ENCODE measurements at places on chromosomes 7 and 10. TPM values are rescaled to one million over a fixed set of nuclear protein-coding genes. Genes with fewer than 3 reads are reported as not detected.

FAM25A gene
- polyA plus RNA-seq: not detected

VTI1A gene
- 16.8 TPM for polyA plus RNA-seq

PILRA gene
- polyA plus RNA-seq: 5.0 TPM

CDHR3 gene
- 24.1 TPM for polyA plus RNA-seq

CAMK1D gene
- 0.45 TPM for polyA plus RNA-seq

ADIRF gene
- polyA plus RNA-seq: 750 TPM

PCLO gene
- 3.1 TPM for polyA plus RNA-seq

DNA sequence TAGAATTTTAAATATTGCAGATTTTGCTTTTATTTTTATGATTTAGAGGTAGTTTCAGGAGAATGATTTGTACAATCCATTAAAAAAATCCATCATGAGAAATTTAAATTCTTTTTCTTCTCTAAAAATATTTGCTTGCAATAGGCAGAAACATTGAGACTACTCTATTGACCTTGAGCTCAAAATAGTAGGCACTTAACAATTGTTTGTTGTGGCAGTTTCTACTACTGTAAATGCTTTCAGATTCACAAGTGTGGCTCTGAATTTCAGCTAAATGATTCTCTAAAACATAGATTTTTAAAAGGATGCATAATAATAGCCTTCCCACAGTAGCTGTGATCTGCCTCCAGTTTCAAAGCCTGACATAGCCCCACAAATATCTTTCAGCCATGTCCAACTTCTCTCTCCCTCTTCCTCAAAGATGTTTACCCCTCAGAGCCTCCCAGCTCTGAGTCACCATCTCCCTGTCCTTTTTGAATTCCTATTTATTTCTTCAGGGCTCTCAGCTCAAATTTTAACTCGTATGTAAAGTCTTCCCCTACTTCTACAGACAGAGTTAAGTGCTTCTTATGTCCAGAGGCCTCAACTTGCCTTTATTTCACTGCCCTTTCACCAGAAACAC, 160.5 kb downstream of the AOAH start:
- H3K27me3 ChIP-seq: no peaks in the 10 kb centered on the region
- H3K36me3 ChIP-seq: no peaks in the 10 kb centered on the region
- no peak for DNase-seq
- no peaks in the 10 kb centered on the region for H3K4me1 ChIP-seq

GRCh38 chr10:132350946-132351345, 19.0 kb downstream of the LRRC27 start:
- no peak overlapping the region for H3K4me3 ChIP-seq
- H3K36me3 ChIP-seq: peaks cover 55% of the 10 kb centered on the region
- no peaks in the 10 kb centered on the region for H3K27me3 ChIP-seq

DNA sequence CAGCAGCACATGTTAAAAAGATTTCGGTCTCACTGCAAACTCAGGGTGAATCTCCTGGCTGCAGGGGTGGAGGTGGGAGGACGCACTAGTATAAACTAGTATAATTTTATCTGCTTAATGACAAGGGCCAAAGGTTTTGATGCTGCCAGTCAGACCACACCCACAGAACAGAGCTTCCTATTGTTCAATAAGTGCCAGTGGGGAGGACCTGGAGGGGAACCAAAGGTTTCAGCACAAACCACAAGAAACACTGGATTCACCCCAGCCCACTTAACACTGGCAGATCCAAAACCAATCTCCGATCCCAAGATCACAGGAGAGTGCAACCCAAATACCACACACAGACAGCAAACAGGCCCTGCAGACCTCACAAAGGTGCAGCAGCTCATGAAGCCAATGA, 6.6 kb downstream of the VOPP1 start:
- peak; percentile 42 for DNase-seq
- H3K27me3 ChIP-seq: no peaks in the 10 kb centered on the region
- H3K27ac ChIP-seq: no peak overlapping the region
- no peak overlapping the region for H3K4me3 ChIP-seq

GRCh38 chr7:103879928-103880600, 109.4 kb downstream of the RELN start:
- H3K4me1 ChIP-seq: no peaks in the 10 kb centered on the region
- no peaks in the 10 kb centered on the region for H3K36me3 ChIP-seq
- no peak for DNase-seq
- no peaks in the 10 kb centered on the region for H3K27me3 ChIP-seq
- H3K27ac ChIP-seq: no peak overlapping the region

GRCh38 chr10:52437205-52437646, 123.1 kb downstream of the DKK1 start:
- no peak overlapping the region for H3K4me3 ChIP-seq
- no peak overlapping the region for H3K27ac ChIP-seq
- no peak for DNase-seq
- no peaks in the 10 kb centered on the region for H3K27me3 ChIP-seq
- no peaks in the 10 kb centered on the region for H3K36me3 ChIP-seq

DNA sequence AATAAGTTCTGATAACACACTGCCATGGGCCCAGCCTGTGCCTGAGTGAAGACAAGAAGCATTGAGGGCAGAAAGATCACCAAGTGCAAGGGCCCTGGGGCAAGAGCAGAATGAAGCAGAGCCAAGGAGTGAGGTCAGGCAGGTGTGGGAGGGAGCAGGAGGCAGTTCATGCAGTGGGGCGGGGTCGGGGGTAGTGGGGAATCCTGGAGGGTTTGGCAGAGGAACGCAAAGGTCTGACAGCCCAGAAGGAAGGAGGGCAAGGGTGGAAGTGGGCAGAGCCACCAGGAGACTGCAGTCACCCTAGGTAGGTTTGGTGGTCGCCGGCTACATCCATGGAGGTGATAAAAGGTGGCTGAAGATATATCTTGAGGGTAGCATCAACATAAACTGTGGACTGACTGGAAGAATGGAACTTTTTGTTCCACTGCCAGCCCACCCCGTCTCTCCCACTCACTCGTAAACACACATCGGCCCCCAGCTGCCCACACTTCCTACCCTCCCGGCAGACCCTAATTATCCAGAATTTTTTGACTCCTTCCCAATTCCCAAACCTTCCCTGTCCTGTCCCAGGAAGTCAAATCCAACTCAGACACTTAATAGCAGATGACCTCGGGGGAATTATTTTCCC, 172.4 kb downstream of the ARHGAP12 start:
- no peaks in the 10 kb centered on the region for H3K36me3 ChIP-seq
- H3K4me3 ChIP-seq: no peak overlapping the region
- H3K27ac ChIP-seq: no peak overlapping the region
- no peak for DNase-seq
- H3K4me1 ChIP-seq: no peaks in the 10 kb centered on the region

- no peak overlapping the region for H3K27ac ChIP-seq
- H3K36me3 ChIP-seq: no peaks in the 10 kb centered on the region
- H3K27me3 ChIP-seq: no peaks in the 10 kb centered on the region
- H3K4me3 ChIP-seq: no peak overlapping the region
- no peak for DNase-seq
Measured at GRCh38 chr7:26006426-26006825, 145.6 kb upstream of the NFE2L3 start.

GRCh38 chr10:104563548-104563947, 77.5 kb upstream of the SORCS3 start:
- no peak overlapping the region for H3K27ac ChIP-seq
- H3K4me3 ChIP-seq: no peak overlapping the region
- no peaks in the 10 kb centered on the region for H3K27me3 ChIP-seq
- no peak for DNase-seq
- no peaks in the 10 kb centered on the region for H3K4me1 ChIP-seq
- no peaks in the 10 kb centered on the region for H3K36me3 ChIP-seq

- no peak overlapping the region for H3K4me3 ChIP-seq
- no peak for DNase-seq
- H3K27ac ChIP-seq: no peak overlapping the region
- H3K27me3 ChIP-seq: no peaks in the 10 kb centered on the region
Measured at GRCh38 chr10:29925771-29926692, 133.4 kb downstream of the JCAD start.

GRCh38 chr10:52313256-52313932, 687 bp upstream of the DKK1 start:
- H3K36me3 ChIP-seq: no peaks in the 10 kb centered on the region
- no peak overlapping the region for H3K27ac ChIP-seq
- H3K27me3 ChIP-seq: peaks cover 9% of the 10 kb centered on the region
- H3K4me3 ChIP-seq: peak overlapping the region; percentile 51

DNA sequence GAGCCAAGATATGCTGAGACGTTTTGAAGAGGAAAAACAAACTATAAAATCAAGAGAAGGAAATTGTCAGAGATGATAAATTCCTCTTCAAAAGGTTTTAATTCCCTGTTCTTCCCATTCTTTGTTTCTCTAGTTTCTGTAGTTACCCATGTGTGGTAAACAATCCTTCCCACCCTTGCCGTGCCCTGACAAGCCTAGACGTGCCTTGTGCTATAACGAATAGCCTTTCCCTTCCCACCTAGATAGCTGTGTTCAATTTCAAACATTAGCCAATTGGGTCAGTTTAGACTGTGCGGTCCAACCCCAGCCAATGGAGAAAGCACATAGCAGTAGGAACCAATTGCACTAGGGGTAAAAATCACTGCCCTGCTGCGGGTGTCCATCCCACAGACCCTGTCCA, 138.1 kb downstream of the RALA start:
- no peaks in the 10 kb centered on the region for H3K36me3 ChIP-seq
- H3K27me3 ChIP-seq: no peaks in the 10 kb centered on the region
- no peak for DNase-seq
- H3K27ac ChIP-seq: no peak overlapping the region

DNA sequence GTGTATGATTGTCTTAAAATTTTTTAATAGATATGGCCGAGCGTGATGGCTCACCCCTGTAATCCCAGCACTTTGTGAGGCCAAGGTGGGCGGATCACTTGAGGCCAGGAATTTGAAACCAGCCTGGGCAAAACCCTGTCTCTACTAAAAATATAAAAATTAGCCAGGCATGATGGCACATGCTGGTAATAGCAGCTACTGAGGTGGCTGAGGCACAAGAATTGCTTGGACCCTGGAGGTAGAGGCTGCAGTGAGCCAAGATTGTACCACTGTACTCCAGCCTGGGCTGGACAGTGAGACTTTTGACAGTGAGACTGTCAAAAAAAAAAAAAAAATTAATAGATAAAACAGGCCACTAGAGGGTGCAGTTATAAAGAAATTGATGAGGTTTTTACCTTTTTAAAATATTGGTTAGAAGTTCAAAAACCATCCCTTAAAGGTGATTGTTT, 20.5 kb downstream of the NOM1 start:
- H3K27me3 ChIP-seq: no peaks in the 10 kb centered on the region
- H3K27ac ChIP-seq: no peak overlapping the region
- no peaks in the 10 kb centered on the region for H3K4me1 ChIP-seq

DNA sequence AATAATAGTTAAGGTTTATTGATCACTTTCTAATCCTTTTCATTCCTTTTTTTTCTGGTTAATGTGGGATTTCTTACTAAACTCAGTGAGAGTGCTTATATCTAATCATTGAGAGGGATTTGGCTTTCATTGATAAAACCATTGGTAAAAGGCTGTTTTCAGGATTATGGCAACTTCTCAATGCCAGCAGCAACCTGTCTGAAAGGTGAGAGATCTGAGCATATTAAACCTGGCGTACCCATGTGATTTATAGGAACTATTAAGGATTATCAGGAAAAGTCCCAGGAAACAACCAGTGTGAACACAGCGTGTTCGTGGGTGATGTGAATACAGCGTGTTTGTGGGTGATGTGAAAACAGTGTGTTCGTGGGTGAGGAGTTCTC, 65.9 kb downstream of the PDIA4 start:
- no peaks in the 10 kb centered on the region for H3K27me3 ChIP-seq
- H3K4me1 ChIP-seq: no peaks in the 10 kb centered on the region
- H3K36me3 ChIP-seq: no peaks in the 10 kb centered on the region
- H3K4me3 ChIP-seq: peak overlapping the region; percentile 63

Data from small intestine (tissue), 16 donors.